NCI-H1417 (cell line): ENCODE measurements at places on chromosomes 5 and 9.

DNA sequence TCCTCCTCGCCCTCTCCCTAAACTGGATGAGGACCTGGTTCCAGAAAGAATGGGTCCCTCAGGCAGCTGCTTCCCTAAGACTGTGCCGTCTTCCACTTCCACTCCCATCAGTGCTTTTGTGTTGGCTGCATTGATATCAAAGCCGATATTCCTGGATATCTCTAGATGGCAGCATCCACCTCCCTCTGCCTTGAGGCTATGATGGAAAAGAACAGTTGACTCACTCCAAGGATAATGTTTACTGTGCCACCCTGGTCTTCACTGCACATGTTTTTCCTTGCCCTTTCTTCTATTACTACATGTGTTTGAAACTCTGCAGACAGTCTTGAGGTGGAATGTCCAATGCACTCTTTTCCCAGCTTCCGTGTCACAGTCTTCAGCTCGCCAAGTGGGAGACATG, 211.6 kb downstream of the MAST4 start:
- no peak for DNase-seq

GRCh38 chr5:114726131-114726530, 364.3 kb downstream of the KCNN2 start:
- no peak for DNase-seq

DNA sequence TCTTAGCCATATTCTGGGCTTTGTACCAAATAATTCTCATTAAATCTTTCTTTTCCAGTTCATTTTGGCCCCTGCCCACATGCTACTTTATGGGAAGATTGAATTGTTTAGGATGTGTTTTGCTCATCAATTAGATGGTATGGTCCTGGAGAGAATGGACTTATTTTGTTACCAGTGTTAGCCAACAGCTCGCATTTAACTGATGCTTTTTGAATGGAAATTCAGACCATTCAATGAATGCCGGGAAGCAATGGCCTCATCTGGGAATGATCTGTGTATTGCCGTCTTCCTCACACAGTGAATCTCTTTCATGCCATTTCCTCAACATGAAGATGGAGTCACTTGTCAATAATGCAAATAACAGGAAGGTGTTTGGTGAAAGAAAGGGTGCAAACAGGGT, 370.6 kb upstream of the PIK3R1 start:
- no peak for DNase-seq

- no peak for DNase-seq
These were observed 5.8 kb downstream of the ECSCR start for GRCh38 chr5:139456776-139457175.

GRCh38 chr5:121675924-121676323, 175.8 kb upstream of the FTMT start:
- DNase-seq, result no peak

DNA sequence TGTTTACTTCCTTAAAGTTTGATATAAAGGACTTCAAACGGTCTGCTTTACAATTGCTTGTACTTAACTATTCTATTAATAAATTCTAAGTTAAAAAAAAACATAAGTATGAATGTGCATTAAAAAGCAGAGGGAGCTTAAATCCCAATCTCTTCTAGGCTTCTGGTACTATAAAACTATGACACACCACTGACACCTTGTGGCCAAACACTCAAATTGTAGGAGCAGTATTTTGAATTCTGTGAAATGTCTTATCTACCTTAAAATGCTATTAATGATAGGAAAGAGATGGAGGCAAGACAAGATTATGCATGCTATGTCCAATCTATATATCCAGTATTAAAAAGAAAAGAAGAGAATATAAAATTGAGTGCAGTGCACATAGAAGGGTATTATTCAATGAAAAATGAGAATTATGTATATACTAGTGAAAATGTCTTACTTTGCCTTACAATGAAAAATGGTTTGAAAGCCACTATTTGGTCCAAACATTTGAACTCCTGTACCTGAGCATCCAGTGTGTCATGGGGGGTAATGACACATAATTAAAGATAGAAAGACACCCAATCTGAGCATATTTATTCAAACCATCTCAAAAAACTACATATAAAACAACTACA, 87.6 kb downstream of the ERP44 start:
- peak; percentile 52 for DNase-seq

- DNase-seq, result peak; percentile 48
These were observed 11.7 kb upstream of the OR13D1 start for GRCh38 chr9:104682642-104683041.

GRCh38 chr9:124721109-124721906, 49.8 kb downstream of the NR6A1 start:
- DNase-seq, result no peak

GRCh38 chr5:98723061-98723460, 50.4 kb upstream of the RGMB start:
- no peak for DNase-seq

- DNase-seq, result no peak
These were observed 8.7 kb upstream of the TRPC7 start for GRCh38 chr5:136374003-136374402.
